ENCODE measurements at places on chromosomes 16 and 17.

DNA sequence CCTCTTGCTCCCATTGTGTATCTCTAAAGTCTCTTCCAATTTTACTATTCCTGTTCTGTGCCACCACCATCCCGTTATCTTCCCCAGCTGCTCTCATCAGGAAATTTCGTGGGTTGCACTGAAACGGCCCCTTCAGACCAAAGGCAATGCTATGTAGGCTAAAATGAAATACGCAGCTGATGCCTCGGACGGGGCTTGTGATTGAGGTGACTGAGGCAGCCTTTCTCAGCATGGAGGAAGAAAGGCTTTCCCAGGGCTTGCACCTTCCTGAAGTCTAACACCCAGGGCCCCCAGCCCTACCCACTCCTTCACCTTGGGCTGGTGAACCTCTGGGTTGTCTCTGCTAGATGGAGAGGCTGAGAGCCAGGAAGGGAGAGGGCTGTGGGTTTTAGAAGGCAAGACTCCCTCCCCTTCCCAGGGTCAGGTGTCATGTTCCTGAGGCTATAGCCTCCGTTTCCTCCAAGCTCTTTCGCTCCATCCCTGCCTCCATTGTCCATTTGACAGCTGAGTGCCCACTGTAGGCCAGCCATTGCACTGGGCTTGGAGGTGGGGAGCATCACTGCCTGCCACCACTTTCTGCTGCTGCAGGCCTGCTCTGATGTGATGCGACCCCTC, 7.8 kb downstream of the CCDC200 start:
- DNase-seq: no peak

GRCh38 chr16:87723226-87723623, 42.6 kb downstream of the KLHDC4 start:
- peak; percentile 26 for DNase-seq

- DNase-seq: no peak
Observed at GRCh38 chr16:3974751-3975150, 94.2 kb upstream of the CREBBP start.

DNA sequence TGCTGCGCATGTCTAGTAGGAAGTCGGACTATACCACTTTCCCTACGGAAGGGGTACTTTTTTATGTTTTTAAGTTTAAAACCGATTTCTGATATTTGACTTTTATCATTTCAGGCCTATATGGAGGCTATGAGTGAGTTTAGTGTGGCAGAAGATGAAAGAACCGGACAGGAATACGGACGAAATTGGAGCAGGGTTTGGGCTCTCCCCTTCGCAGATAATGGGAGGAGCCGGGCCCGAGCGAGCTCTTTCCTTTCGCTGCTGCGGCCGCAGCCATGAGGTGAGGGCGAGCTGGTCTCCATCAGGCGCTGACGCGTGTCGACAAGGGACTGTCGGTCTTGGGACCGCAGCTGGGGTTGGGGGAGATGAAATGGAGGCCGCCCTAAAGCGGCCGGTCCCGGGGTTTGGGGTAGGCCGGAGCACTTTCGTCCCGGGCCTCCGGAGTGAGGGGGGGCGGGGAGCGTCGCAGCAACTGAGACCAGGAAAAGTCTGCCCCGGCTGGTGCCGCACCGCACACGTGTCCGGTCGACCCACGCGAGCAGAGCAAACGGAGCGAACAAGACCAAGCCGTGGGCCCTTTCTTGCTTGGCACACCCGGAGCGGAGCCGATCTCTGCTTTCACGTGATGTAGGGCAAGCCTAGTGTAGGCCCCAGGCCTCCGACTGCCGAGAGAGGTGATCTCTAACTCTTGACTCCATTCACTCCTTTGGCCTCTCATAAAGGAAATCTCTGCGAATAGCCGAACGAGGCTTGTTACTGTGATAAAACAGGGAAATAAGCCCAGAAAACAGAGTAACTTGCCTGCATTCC, at the start of gene RPL19:
Gene RPL19, plus strand, starts transcription at position 214 of the 810 bp plus-strand sequence. Its CDS starts 62 bp downstream, at position 276.
- no peak for DNase-seq

Measured in umbilical cord (tissue), 2 donors.